ENCODE measurements at places on chromosomes 2 and 18. TPM values are rescaled to one million over a fixed set of nuclear protein-coding genes. Genes with fewer than 3 reads are reported as not detected.

- DNase-seq: no peak
These were observed 22.1 kb downstream of the MLPH start for GRCh38 chr2:237509151-237509550.

The TBC1D8 gene
- total RNA-seq: 8.8 TPM

DNA sequence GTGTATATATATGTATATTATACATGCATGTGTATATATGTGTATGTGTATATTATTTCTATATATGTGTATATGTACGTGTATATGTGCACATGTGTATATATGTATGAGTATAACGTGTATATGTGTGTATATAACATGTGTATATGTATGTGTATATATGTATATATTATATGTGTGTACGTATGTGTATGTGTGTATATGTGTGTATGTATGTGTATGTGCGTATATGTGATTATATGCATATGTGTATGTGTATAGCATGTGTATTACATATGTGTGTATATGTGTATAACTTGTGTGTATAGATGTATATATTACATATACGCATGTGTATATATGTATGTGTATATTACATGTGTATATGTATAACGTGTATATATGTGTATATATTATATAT, 32.1 kb upstream of the ID2 start:
- DNase-seq: no peak

- DNase-seq: no peak
These were observed 232.7 kb downstream of the MBD2 start for GRCh38 chr18:53991805-53992204.

DNA sequence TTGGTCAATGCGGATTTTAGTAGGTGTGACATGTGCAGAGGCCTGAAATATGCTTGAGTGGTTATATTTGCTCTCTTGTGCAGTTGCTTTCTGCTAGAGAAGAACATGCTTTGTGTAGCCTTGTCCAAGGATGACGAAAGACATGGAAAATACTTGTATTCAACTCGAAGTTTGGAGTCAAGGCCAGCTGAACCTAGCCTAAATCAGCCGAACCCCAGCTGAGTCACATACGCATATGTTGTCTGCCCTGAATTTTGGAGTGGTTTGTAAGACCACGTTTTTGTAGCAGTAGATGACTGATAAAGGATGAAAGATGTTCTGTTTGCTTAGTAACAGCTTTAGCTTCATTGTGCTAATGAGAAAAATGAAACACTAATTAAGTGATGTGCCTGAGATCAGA, 22.5 kb upstream of the SPAG16 start:
- DNase-seq: no peak

The FN1 gene
- 89.6 TPM for total RNA-seq

- no peak for DNase-seq
These were observed 186.2 kb downstream of the STK39 start for GRCh38 chr2:168060986-168061750.

DNA sequence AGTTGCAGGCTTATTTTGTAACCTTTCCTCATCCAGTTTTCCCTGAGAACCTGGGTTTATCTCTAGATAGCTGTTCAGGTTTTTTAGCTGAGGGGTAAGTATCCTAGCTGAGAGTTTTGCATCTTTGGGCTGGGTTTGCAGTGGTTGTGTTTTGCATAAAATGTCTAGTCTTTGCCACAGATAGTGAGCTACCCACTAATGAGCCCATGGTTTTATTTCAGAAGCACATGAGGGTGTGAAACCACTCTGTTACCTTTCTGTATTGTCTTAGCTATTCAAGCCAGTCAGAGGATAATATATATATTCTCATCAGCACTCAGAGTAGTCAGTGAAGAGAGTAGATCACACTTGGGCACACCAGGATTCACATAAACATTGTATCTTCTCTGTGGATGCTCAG, 24.6 kb upstream of the TXNDC2 start:
- no peak for DNase-seq

DNA sequence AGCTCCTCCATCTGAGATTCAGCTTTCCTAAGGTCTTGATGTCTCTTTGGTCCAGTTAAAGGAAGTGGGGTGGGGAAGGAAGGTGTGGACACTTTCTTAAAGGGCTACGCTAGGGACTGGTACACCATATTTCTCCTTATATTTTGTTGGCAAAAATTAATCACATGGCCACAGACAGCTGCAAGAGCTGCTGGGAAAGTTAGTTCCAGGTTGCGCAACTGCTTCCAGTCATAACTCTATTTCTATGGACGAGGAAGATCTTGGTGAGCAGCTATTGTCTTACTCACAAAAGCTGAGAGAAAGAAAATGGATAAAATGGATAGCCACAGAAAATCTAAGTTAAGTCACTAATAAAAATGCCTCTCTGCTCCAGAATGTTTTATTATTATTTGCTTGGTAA, 60.7 kb upstream of the PPM1B start:
- DNase-seq: no peak
